Activated CD4-positive, alpha-beta memory T cell treated with anti-CD3 and anti-CD28 coated beads for 36 hours (primary cell): ENCODE measurements at places on chromosomes 1 and 21. TPM values are rescaled to one million over a fixed set of nuclear protein-coding genes. Genes with fewer than 3 reads are reported as not detected.

MRPS15 gene
- 115 TPM for total RNA-seq

BRINP3 gene
- total RNA-seq: not detected

MCM3AP gene
- 117 TPM for total RNA-seq

CLCN6 gene
- 11.3 TPM for total RNA-seq

ARTN gene
- not detected for total RNA-seq

DNALI1 gene
- total RNA-seq: 0.29 TPM

TMEM79 gene
- total RNA-seq: 9.1 TPM

TEX38 gene
- total RNA-seq: not detected

COQ8A gene
- 22.2 TPM for total RNA-seq

SPRR4 gene
- not detected for total RNA-seq

DNA sequence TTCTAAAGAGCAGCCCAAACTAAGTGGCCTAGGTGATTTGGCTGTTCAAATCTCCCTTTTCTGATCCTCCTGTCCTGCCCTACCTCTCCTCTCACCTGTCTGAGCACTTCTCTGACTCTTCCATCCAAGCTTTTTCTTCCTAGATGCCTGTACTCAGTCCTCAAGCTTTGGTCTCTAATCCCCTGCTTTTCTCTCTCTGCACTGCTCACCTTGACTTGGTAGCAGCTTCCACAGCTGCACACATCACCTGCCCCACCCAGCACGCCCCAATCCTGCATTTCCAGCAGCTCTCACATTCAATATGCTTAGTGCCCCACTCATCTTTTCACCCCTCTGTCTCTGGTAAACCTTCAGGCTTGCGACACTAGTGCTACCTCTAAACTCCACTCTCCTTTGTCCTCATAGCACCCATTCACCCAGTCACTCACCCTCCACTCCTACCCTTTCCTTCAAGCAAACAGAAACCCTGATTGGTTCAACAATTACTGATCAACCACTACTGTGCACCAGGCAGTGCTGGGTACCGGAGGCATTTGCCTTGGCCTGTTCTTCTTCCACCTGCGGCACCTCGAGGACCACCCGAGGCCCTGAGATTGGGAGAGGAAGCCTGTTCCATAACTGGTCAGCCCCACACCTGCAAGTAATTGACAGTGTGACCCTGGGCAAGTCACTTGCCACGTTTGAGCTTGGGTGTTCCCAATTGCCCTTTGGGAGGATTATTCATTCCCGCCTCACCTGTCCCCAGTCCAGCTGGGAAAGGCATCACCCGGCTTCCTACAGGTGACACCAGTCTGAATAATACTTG is 136.1 kb upstream of the EDN2 start:
- H3K27ac ChIP-seq: no peak overlapping the region
- H3K36me3 ChIP-seq: peaks cover 25% of the 10 kb centered on the region
- no peak for DNase-seq
- H3K4me1 ChIP-seq: peaks cover 34% of the 10 kb centered on the region
- H3K27me3 ChIP-seq: no peaks in the 10 kb centered on the region

GRCh38 chr1:17335821-17336710 is 28.1 kb downstream of the PADI4 start:
- H3K36me3 ChIP-seq: no peaks in the 10 kb centered on the region
- no peak overlapping the region for H3K27ac ChIP-seq
- DNase-seq: peak; percentile 76
- no peaks in the 10 kb centered on the region for H3K4me1 ChIP-seq
- H3K4me3 ChIP-seq: no peak overlapping the region

- H3K36me3 ChIP-seq: peaks cover 36% of the 10 kb centered on the region
- DNase-seq: no peak
- H3K4me3 ChIP-seq: no peak overlapping the region
- no peaks in the 10 kb centered on the region for H3K27me3 ChIP-seq
- H3K27ac ChIP-seq: no peak overlapping the region
These were observed 34.8 kb downstream of the KIAA1614 start for GRCh38 chr1:180947499-180947885.

DNA sequence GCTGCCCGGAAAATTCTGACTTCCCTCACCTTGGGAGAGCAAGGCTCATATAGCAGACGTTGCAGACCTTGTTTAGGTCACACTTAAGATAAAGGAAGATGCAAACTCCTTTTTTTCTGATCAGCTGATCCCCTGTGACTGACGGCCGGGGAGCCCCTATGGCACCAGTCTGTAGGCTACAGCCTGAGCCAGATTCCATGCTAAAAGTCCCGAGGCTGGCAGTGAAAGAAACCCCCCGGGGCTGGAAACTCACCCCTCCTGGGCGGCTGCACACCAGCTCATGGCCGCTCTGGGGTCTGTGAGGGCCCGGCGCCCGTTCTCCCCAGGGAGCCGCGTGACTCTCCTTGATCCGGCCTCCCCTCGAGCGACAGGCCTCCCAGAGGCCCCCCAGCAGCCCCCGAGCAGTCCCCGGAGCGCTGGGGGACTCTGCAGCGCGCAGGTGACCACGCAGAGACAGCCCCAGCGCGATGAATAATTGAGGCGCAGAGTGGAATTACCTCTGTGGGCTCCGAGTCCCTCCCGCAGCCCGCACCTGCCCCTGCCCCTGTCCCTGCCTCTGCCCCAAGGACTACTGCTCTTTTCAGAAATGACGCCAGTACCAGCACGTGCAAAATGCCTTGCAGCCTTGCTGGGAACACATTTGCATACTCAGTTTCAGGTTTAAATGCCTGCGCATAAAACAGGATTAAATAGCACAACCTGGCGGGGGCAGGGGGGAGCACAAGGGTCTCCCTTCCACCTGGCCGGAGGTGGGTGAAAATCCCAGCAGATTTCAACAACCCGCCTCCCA is 62.6 kb upstream of the CLDN14 start:
- no peaks in the 10 kb centered on the region for H3K36me3 ChIP-seq
- H3K4me1 ChIP-seq: no peaks in the 10 kb centered on the region
- H3K4me3 ChIP-seq: no peak overlapping the region
- peak; percentile 30 for DNase-seq

DNA sequence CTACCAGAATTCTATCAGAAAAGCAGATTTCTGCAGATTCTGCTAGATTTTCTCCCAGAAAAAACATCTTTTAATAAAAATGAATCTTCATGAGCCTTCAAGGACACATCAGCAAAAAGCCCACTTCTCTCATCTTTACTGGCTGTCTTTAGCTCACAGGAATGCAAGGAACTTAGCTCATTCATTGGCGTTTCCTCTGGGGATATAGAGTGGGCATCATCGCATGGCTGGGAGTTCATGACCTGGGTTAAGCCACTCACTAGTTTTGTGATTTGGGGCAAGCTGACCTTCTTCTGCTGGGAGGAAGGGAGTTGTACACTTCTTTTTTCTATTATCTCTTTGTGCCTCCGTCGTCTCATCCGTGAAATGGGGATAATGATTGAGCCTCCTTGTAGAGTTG is 149.7 kb downstream of the KAZN start:
- no peaks in the 10 kb centered on the region for H3K36me3 ChIP-seq
- no peak for DNase-seq
- H3K27me3 ChIP-seq: peaks cover 1% of the 10 kb centered on the region
- no peak overlapping the region for H3K27ac ChIP-seq
- H3K4me1 ChIP-seq: no peaks in the 10 kb centered on the region
- H3K4me3 ChIP-seq: no peak overlapping the region

- H3K36me3 ChIP-seq: no peaks in the 10 kb centered on the region
- H3K27ac ChIP-seq: no peak overlapping the region
- H3K4me3 ChIP-seq: no peak overlapping the region
- no peaks in the 10 kb centered on the region for H3K4me1 ChIP-seq
These were observed 274.3 kb downstream of the USP25 start for GRCh38 chr21:16004086-16004485.

- H3K27ac ChIP-seq: no peak overlapping the region
- H3K4me3 ChIP-seq: no peak overlapping the region
- DNase-seq: no peak
- H3K27me3 ChIP-seq: peaks cover 14% of the 10 kb centered on the region
These were observed 267.7 kb downstream of the PRDM2 start for GRCh38 chr1:13967707-13968106.

DNA sequence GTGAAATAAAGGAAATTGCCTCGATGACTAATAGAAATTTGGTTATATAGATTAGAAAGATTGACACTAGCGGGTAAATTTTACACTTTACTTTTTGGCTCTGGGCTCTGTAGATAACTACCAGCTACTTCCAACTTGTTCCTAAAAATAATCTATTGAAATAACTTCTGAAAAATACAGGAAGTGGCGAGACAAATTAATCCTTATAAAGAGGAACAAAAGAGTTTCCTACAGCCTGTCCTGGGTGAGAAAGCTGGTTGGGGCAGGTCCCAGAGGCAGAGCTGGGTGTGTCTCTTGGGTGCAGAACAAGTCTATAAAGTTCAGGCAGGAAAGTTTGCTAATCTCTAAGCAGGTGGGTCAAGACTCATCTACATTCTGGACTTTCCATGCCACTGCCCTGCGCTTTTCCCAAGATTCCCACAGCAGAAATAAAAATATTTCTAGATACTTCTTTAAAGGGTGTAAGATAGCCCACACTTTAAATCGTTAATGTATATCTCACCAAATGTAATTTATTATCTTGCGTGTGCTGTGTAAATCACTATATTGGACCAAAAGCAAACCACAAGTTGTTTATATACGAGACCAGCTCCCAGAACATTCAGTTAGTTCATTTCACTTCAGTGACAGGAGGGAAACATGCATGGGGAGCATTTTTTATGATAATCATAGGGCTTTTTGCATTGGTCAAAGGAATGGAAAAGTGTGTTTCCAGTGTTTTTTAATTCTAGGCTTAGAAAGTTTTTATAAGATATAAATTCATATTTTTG is 70.1 kb upstream of the NRIP1 start:
- no peak overlapping the region for H3K4me3 ChIP-seq
- no peak overlapping the region for H3K27ac ChIP-seq
- H3K36me3 ChIP-seq: no peaks in the 10 kb centered on the region
- DNase-seq: no peak
- H3K4me1 ChIP-seq: no peaks in the 10 kb centered on the region
- peaks cover 9% of the 10 kb centered on the region for H3K27me3 ChIP-seq

- peaks cover 1% of the 10 kb centered on the region for H3K27me3 ChIP-seq
- no peak overlapping the region for H3K27ac ChIP-seq
- no peak overlapping the region for H3K4me3 ChIP-seq
- no peaks in the 10 kb centered on the region for H3K36me3 ChIP-seq
These were observed 208 bp upstream of the MYBPH start for GRCh38 chr1:203175827-203176241.

DNA sequence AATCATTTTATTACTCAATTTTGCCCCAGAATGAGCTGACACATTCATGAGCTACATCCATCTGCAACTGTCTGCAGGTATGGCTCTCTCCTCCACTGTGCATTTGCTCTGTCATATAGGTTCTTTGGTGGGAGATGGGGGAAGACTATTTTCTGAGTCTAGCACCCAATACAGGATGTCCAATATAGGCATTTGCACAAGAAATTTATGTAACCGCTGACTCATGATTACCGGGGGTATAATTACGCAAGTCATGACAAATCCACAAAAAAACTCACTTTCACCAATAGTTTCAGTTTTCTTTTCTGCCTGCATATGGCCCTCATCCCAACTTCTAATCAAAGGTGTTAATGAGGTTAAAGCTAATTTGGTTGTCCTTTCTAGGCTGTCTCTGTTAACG is 17.5 kb upstream of the VSIG8 start:
- no peak for DNase-seq
- no peak overlapping the region for H3K4me3 ChIP-seq
- no peaks in the 10 kb centered on the region for H3K27me3 ChIP-seq
- H3K4me1 ChIP-seq: no peaks in the 10 kb centered on the region

DNA sequence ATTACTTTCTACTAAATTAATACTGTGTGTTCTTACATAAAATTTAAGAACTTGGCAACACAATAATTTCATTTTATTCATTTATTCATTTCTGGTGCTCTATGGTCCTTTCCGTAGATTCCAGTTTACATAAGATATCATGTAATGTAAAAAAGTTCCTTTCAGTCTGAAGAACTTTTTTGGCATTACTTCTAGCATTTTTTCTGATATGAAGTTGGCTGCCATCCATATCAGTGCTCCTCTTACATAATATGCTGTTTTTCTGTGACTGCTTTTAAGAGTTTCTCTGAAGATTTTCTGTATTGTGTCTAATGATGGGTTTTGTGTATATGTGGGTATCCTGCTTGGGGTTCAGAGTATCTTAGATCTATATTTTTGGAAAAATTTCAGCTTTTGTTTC is 34.8 kb downstream of the LIN9 start:
- H3K36me3 ChIP-seq: peaks cover 6% of the 10 kb centered on the region
- DNase-seq: no peak
- H3K4me1 ChIP-seq: no peaks in the 10 kb centered on the region
- no peaks in the 10 kb centered on the region for H3K27me3 ChIP-seq
- H3K4me3 ChIP-seq: no peak overlapping the region

DNA sequence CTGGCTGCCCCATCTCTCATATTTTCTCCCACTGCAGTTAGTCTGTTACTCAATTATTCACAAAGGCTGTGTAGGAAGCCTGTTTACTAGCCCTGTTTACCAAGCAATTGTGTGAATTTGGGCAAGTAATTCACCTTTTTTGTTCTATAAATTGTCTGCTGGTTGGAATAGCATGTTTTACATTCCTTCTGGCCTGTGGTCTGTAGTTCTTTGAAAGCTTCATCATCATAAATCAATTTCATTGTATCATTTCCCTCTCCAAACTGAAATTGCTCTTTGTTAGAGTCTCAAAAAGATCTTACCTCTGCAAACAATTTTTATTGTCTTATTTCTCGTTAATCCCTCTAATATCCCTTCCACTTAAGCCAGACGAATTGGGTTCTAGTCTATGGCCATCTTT is 1059.5 kb upstream of the ADGRL4 start:
- no peaks in the 10 kb centered on the region for H3K27me3 ChIP-seq
- H3K4me1 ChIP-seq: no peaks in the 10 kb centered on the region
- H3K27ac ChIP-seq: no peak overlapping the region
- no peaks in the 10 kb centered on the region for H3K36me3 ChIP-seq

GRCh38 chr1:197319631-197320030 is 51.6 kb downstream of the CRB1 start:
- no peak overlapping the region for H3K4me3 ChIP-seq
- no peak overlapping the region for H3K27ac ChIP-seq
- H3K4me1 ChIP-seq: peaks cover 3% of the 10 kb centered on the region
- H3K36me3 ChIP-seq: no peaks in the 10 kb centered on the region

DNA sequence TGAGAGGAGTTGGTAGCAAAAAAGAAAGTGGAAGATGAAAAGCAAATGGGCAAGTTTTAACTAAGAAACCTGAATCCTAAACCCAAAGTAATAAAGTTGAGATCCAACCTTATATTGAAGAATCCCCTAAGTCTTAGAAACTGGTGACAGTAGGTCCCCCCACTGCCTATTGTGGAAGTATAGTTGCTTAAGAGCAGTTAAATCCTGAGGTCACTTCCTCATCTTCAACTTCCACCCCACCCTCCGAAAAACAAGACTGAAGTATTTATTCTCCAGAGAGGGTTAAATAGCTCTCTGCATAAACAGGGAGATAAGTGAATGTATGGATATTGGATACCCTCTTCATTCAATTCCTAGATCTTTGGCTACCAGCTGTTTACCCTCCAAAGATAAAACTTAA is 3.3 kb upstream of the DSTYK start:
- H3K27me3 ChIP-seq: peaks cover 1% of the 10 kb centered on the region
- H3K27ac ChIP-seq: no peak overlapping the region
- H3K4me1 ChIP-seq: peaks cover 29% of the 10 kb centered on the region
- H3K36me3 ChIP-seq: peaks cover 3% of the 10 kb centered on the region
- no peak for DNase-seq

- no peak overlapping the region for H3K4me3 ChIP-seq
- no peaks in the 10 kb centered on the region for H3K4me1 ChIP-seq
- H3K36me3 ChIP-seq: no peaks in the 10 kb centered on the region
- no peak for DNase-seq
- H3K27me3 ChIP-seq: no peaks in the 10 kb centered on the region
These were observed 620.1 kb upstream of the ADAMTS5 start for GRCh38 chr21:27586986-27587385.

- DNase-seq: no peak
- no peak overlapping the region for H3K4me3 ChIP-seq
- H3K27ac ChIP-seq: no peak overlapping the region
- peaks cover 20% of the 10 kb centered on the region for H3K36me3 ChIP-seq
These were observed 16.9 kb downstream of the CTH start for GRCh38 chr1:70427976-70428375.
